Activated naive CD4-positive, alpha-beta T cell treated with anti-CD3 and anti-CD28 coated beads, Interleukin-2, amount 10 ng/mL, durations not matched to agents 5 hours and 36 hours (primary cell): ENCODE measurements at places on chromosomes 12 and 14. TPM values are rescaled to one million over a fixed set of nuclear protein-coding genes. Genes with fewer than 3 reads are reported as not detected.

BEGAIN gene
- total RNA-seq: 1.4 TPM

CD163L1 gene
- not detected for total RNA-seq

GDF3 gene
- total RNA-seq: not detected

RIMBP2 gene
- total RNA-seq: not detected

TPH2 gene
- total RNA-seq: not detected
